Breast epithelium (tissue), 4 donors: ENCODE measurements at places on chromosomes 13 and 19. TPM values are rescaled to one million over a fixed set of nuclear protein-coding genes. Genes with fewer than 3 reads are reported as not detected.

Gene MATK
- total RNA-seq: 1.8 TPM

Gene KASH5
- 1.9 TPM for total RNA-seq

Gene ERICH6B
- not detected for total RNA-seq

Gene ZNF99
- total RNA-seq: 0.33 TPM

DNA sequence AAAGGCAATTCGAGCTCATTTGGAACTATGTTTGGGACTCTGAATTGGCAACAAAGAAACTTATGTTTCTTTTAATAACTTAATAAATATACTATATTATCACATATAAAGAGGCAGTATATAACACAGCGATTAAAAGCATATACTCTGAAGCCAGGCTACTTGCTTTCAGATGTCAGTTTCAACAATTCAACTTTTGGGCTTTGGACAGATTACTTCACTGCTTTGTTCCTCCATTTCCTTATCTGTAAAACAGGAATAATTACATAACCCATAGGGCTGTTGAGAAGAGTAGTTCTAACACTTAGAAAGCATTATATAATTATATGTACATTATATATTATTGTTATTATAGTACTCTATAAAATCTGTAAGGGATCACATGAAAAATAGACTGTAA, 107.2 kb downstream of the EDNRB start:
- H3K27me3 ChIP-seq: no peaks in the 10 kb centered on the region
- H3K27ac ChIP-seq: no peak overlapping the region
- H3K36me3 ChIP-seq: no peaks in the 10 kb centered on the region
- no peak overlapping the region for H3K4me3 ChIP-seq

GRCh38 chr13:30618930-30619279, 1.2 kb downstream of the USPL1 start:
- H3K4me1 ChIP-seq: no peaks in the 10 kb centered on the region
- peak overlapping the region; percentile 74 for H3K4me3 ChIP-seq
- H3K27me3 ChIP-seq: no peaks in the 10 kb centered on the region
- H3K27ac ChIP-seq: peak overlapping the region; percentile 100
- no peaks in the 10 kb centered on the region for H3K36me3 ChIP-seq
